NB4 (cell line): ENCODE measurements at places on chromosomes 1 and 21.

DNA sequence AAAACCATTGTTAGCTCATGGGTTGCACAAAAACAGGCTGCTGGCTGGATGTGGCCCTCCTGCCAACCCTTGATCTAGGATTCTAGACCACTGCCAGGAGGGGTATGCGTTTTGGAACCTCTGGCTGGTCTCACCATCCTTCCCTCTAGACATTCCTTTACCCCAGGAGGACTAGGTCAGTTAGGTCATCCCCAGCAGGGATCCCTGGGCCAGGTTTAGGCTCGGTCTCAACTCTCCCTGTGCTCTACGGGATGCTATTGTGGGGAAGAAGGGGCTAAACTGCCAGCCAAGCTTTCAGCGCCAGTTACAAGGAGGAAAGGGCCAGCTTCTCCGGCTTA, 22.7 kb downstream of the SLC2A1 start:
- DNase-seq: no peak

GRCh38 chr1:155981266-155982088, 3.1 kb upstream of the ARHGEF2 start:
- peak; percentile 72 for DNase-seq

DNA sequence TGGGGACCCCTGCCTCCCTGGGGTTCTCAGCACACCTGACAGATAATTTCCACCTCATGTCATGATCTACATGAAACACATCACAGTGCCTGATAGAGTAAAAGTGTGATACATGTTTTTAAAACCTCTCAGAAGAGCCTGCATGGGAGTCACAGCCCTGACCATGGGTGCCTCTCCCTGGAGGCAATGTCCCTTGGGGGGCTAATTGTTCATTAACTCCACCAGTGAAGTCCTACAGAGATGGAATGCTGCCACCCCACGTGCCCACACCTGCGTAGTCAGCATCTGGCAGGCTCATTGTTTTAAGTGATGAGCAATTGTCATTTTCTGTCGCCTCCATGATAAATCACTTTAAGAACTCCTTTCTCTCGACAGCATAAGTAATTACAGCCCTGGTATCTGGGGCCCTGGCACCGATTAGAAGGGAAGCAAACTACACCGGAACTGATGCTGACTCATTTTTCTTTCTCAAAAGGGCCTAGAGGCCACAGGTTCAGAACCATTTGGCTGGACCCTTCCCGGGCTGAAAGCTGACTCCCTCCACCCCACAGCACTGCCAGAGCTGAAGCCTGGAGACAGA, 109.6 kb upstream of the GJB5 start:
- DNase-seq: no peak

DNA sequence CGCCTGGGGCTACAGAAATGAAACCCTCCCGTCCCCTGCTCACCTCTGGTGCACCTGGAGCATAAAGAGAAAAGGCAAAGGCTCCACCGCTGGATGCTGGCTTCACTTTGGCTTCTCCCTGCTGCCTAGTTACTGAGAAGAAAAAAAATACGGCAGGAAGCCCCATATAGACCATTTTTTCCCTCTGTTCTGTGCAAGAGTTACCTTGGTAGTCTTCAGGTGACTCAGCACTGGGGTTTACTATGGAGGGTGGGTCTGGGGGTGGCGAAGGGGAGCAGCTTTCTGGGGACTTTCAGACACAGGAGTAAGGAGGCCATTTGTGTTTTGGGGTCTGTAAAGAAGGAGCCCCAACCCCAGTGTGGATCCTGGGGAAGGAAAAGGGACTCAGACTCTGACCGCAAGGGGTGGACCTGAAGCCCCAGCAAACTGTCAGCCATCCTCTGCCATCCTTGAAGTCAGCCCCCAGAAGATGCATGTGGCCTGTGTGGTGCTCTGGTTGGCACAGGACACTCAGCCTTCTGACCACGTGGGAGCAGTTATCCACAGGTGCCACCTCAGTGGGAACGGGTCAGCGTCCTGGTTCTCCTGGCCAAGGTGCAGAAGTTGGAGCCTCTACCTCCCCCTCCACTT, 25.9 kb upstream of the EPS8L3 start:
- DNase-seq: no peak

GRCh38 chr1:94481473-94481933, 60.1 kb downstream of the F3 start:
- peak; percentile 73 for DNase-seq

DNA sequence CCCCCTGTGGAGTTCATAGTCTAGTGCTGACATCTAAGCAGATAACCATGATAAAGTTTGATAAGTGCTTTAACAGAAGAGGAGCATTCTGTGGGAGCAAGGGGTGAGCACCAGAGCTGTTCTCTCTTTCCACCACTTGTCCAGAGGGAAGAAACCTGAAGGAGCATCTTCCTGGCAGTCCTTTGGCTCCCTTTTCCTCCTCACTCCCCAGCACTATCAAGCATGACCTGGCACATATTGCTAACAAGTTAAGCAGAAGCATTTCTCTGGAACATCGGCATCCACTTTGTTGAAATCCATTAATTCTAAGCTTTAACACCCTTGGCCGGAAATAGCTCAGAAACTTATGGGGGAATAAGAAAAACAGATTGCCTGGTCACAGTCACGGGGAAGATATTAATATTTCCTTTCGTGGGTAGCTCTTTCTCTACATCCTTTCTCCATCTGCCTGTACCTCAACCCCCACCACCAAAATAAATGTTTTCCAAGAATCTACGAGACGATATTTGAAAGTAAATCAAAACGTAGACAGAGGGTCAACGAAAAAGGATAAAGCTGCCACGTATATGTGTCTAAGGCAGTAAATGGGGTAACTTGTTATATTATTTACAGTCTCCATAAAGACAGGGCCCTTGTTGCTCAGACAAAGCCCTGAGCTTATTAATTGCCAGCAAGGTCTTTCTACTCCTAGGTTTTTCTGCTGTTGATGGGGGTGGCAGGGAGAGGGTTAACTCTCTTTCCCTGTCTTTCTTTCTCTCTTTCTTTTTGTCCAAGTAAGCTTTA, 351.4 kb downstream of the NUF2 start:
- DNase-seq: no peak

DNA sequence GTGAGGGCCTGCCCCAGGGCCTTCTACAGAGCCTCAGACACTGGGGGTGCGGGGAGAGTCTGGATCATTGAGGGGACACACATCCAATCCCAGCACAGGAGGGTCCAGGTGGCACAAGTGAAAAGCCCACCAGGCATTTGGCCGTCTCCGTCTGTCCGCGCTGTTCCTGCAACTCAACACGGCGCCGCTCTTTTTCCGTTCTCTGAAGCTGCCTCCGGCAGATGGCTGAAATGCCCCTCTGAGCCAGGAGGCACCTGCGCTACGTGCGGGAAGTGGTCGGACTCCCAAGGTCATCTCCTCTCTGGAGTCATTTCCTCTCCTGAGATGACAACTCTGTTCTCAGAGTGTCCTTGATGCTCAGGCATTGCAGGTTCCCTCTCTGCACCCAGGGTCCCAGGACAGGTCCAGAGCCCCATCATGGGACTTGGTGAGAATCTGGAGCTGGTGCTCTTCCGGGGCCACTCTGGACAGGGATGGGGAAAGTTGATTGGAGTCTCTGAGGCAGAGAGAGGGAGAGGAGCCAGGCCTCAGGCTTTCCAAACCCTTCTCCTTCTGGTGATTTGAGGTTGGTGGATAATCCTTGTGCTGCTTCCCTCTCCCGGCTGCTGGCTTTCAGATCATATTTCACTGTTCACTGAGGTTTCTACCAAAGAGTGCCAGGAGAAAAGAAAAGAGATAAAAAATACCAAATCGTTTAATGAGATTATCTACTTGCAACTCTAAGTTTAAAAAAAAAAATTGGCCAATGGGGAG, 14.0 kb upstream of the MIXL1 start:
- DNase-seq: no peak

GRCh38 chr1:227453631-227454355, 109.6 kb upstream of the ZNF678 start:
- no peak for DNase-seq

DNA sequence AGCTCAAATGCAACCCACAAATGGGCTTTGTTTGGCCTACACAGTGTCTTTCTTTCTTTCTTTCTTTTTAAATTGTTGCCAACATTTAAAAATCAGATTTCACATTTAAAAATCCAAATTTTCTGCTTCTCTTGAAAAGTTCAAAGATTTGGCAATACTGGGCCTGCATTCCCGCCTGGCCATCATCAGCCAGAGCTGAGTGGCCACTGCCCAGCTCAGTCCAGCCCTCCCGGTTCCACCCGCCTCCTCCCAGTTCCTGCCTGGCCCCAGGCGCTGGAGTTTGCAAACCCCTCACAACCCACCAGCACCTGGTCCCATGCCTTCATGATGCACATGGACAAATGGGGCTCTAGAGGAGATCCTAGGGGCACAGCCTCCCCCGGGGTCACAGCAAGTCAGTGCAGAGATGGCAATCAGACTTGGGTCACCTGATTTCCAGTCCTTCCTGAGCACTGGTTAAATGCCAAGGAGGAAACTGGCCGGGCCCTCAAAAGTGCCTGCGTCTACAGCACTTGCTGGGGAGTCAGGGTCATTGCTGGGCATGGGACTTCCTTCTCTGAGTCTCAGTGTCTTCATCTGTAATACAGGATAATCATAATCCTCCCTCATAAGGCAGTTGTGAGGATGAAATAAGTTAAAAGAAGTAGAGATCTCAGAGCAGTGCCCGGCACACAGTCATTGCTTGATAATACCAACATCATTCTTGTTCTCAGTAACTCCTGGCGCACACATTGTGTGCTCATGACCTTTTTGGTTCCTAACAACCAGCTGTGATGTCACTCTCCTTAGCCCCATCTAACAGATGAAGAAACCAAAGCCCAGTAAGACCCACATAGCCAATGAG, 41.0 kb upstream of the LAPTM5 start:
- no peak for DNase-seq

GRCh38 chr1:25053576-25054250, 123.6 kb upstream of the RUNX3 start:
- no peak for DNase-seq

DNA sequence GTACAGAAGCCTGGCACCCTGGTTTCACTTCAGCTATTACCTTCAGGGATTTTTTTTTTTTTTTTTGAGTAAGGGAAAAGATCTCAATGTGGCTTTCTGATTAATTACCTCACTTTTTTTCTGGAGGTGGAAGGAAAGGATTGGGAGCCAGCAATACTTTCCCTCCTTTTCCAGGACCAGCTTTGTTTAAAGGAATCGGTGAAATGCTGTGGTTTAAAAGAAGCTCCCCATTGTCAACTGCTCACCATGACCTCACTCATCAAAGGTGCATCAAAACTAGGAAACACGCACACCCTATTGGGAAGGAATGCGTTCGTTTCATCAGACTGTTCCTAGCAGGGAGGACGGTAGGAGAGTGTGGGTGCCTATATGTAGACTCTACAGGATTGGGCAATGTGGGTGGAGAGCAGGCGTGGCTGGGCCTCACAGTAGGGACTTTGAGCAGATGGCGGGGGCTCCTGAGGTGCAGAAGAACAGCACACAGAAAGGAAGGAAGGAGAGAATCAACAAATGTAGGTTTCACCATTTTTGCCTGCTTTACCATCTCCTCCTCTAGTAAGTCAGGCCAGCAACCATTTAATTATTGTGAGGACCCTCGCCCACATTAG, 13.0 kb downstream of the PHGDH start:
- DNase-seq: no peak

DNA sequence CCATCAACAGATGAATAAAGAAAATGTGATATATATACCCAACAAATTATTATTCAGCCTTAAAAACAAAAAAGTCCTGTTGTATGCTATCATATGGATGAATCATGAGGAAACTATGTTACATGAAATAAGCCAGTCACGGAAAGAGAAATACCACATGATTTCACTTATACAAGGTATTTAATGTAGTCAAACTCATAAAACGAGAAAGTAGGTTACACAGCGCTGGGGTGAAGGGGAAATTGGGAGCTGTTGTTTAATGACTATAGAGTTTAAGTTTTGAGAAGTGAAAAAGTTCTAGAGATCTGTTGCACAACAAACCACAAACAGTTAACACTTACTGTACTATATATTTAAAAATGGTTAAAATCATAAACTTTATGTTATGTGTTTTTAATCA, 58.5 kb downstream of the SLC25A24 start:
- DNase-seq: peak; percentile 79

- DNase-seq: peak; percentile 68
These were observed 1.3 kb downstream of the INAVA start for GRCh38 chr1:200895801-200896530.

GRCh38 chr1:204335533-204335932, 24.2 kb downstream of the PLEKHA6 start:
- DNase-seq: no peak

DNA sequence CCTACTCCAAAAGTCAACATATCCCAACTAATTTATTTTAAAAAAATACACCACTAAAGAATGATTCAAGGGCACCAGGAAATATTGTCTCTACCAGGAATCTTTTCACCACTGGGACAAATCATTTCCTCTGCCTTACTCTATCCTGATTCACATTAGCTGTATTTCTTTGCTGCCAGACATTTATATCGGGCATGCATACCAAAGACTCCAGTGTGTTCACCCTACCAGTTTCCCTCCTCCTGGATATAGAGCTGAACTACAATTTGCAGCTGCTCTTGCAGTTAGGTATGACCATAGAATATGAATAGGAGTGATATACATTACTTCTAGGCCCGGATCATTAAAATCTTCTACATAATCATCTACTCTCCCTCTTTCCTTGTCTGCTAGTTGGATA, 7.6 kb downstream of the KCNJ6 start:
- DNase-seq: no peak

- DNase-seq: no peak
These were observed 19.9 kb downstream of the FBXO28 start for GRCh38 chr1:224133741-224134299.

DNA sequence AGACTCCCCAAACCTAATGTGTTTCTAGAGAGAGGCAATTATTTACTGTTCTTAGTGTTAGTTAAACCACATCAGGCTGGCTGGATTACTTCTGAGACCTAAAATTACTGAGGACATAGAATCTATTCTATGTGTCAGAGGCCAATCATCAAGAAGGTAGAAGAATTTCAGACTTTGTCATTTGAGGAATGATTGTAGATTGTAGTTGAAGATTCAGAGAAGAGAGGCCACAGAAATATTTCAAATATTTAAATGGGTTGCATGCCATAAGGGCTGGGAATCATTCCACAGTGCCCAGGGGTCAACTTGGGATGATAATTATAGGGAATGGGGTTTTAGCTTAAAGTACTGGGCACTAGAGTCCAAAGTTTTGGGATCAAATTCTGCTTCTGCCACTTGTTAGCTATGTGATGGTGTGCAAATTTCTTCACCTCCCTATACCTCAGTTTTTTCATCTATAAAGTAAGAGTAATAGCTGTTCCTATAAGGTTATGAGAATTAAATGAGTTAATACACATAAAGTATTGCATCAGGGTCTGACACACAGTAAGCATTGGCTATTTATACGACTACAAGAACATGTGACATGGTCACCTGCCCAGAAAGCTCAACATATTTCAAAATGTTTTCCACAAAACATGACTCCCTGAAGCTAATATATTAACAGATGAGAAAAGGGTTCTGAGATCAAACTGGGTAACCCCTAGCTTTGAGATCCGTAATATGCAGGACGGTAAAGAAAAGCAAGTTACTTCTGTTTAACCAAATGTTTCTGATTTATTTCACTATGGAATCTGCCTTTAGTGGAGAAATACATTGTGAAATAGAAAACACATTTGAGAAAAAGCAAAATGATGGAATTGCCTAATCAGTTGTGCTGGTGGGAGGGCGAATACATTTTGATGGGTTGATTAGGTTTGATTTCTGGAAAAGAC, 69.7 kb upstream of the SPAG17 start:
- DNase-seq: no peak
